ENCODE measurements at places on chromosomes 5 and 9. TPM values are rescaled to one million over a fixed set of nuclear protein-coding genes. Genes with fewer than 3 reads are reported as not detected.

GRCh38 chr9:113940077-113940476 is 64.0 kb downstream of the ZNF618 start:
- no peaks in the 10 kb centered on the region for H3K4me1 ChIP-seq
- no peaks in the 10 kb centered on the region for H3K36me3 ChIP-seq
- H3K4me3 ChIP-seq: no peak overlapping the region

GRCh38 chr9:20618361-20618802 is 3.9 kb downstream of the MLLT3 start:
- H3K27me3 ChIP-seq: no peaks in the 10 kb centered on the region
- H3K4me1 ChIP-seq: peaks cover 39% of the 10 kb centered on the region
- H3K27ac ChIP-seq: peak overlapping the region; percentile 91
- no peak overlapping the region for H3K4me3 ChIP-seq

GRCh38 chr9:37197158-37198038 is 77.0 kb downstream of the ZCCHC7 start:
- no peaks in the 10 kb centered on the region for H3K27me3 ChIP-seq
- DNase-seq: no peak
- no peak overlapping the region for H3K4me3 ChIP-seq
- peaks cover 14% of the 10 kb centered on the region for H3K4me1 ChIP-seq
- no peak overlapping the region for H3K27ac ChIP-seq
- no peaks in the 10 kb centered on the region for H3K36me3 ChIP-seq

DNA sequence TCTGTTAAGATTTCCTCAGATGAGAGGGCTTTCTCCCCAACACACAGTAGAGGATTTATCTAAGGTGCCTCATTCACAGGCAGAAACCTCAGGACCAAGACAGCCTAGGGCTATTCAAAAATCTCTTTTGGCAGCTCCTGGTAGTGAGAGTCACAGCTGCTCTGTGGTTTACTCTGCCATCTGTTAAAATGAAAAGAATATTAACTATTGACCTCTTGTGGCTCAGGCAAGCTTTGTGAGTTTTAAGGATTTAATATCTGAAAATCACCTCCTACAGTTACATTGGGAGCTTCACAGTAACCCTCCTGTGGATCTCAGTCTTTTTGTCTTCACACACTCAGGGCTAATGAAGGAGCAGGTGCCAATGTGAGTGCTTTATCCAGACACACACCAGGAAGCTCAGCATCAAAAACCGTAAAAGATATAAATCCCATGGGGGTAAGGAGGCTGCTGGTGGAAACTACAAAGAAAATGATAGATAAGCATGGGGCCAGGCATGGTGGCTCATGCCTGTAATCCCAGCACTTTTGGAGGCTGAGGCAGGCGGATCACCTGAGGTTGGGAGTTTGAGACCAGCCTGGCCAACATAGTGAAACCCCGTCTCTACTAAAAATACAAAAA is 29.7 kb downstream of the PPP1R2B start:
- no peaks in the 10 kb centered on the region for H3K36me3 ChIP-seq
- no peak overlapping the region for H3K4me3 ChIP-seq
- no peaks in the 10 kb centered on the region for H3K27me3 ChIP-seq
- no peaks in the 10 kb centered on the region for H3K4me1 ChIP-seq
- DNase-seq: no peak

DNA sequence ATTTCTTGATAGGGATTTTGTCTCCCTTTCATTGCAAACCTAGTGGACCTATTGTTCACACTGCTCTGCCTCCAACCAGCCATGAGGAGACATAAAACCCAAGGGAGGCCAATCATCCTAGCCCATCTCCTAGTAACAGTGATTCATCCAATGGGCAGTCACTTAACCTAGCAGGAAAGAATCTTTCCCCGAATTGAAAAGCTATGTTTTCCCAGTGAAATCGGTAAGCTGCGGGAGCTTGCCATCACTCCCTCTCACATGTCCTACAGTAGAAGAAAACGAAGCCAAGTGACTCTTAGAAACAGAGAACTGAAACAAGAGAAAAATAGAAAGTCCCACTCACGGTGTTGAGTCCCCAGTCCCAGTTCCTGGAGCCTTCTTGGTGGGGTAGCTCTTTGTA is 123.3 kb downstream of the SUSD1 start:
- H3K4me3 ChIP-seq: no peak overlapping the region
- no peaks in the 10 kb centered on the region for H3K36me3 ChIP-seq
- no peaks in the 10 kb centered on the region for H3K27me3 ChIP-seq
- DNase-seq: no peak
- no peak overlapping the region for H3K27ac ChIP-seq

DNA sequence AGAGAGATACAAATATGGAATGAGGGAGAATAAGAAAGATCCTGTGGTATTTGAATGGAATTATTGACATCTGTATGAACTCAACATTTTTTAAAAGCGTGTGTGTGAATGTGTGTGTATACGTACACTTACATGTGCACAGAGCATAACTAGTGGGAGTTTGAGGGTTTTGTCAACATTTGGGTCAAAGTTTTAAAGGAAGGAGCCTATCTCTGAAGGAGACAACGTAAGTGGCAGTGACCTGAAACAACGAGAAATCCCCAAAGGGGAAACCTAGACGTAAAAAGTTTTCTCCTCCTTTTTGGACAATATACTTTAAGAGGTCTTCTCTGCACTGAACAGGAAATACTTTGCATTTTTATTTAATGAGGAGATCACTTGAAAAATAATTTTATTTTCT is 40.2 kb upstream of the DTWD2 start:
- H3K36me3 ChIP-seq: no peaks in the 10 kb centered on the region
- no peaks in the 10 kb centered on the region for H3K4me1 ChIP-seq
- H3K4me3 ChIP-seq: no peak overlapping the region
- no peak for DNase-seq

GRCh38 chr9:27340961-27341511 is 44.1 kb upstream of the EQTN start:
- H3K27me3 ChIP-seq: no peaks in the 10 kb centered on the region
- DNase-seq: no peak
- H3K4me3 ChIP-seq: no peak overlapping the region

- no peak for DNase-seq
- H3K4me3 ChIP-seq: peak overlapping the region; percentile 94
- H3K36me3 ChIP-seq: no peaks in the 10 kb centered on the region
- H3K27ac ChIP-seq: peak overlapping the region; percentile 100
These were observed 1.9 kb upstream of the GPBP1 start for GRCh38 chr5:57171816-57172465.

GRCh38 chr9:98517761-98518160 is 191.0 kb downstream of the GABBR2 start:
- DNase-seq: peak; percentile 85
- no peaks in the 10 kb centered on the region for H3K4me1 ChIP-seq
- no peaks in the 10 kb centered on the region for H3K36me3 ChIP-seq
- H3K27me3 ChIP-seq: no peaks in the 10 kb centered on the region

DNA sequence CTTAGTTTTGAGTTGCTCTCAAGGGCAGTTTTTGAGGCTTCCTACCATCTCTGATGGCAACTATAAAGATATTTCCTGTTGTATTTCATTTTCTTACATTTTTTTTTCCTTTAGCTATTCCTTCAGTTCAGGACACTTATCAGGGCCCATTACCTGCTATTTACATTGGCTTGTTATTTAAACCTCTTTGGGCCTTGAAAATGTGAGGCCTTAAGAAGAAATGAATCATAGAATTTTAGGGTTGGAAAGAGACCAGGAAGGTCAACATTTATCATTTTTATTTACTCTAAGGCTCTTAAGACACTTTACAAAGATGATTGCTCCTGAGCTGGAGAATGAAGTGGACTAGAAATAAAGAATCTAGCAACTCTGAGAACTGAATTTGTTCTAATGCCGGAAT is 335.2 kb downstream of the DTWD2 start:
- H3K27ac ChIP-seq: no peak overlapping the region
- no peaks in the 10 kb centered on the region for H3K36me3 ChIP-seq
- H3K4me3 ChIP-seq: no peak overlapping the region
- H3K4me1 ChIP-seq: peaks cover 29% of the 10 kb centered on the region
- DNase-seq: no peak

- no peak overlapping the region for H3K27ac ChIP-seq
- no peak overlapping the region for H3K4me3 ChIP-seq
These were observed 179.1 kb downstream of the EPB41L4A start for GRCh38 chr5:112239996-112240395.

DNA sequence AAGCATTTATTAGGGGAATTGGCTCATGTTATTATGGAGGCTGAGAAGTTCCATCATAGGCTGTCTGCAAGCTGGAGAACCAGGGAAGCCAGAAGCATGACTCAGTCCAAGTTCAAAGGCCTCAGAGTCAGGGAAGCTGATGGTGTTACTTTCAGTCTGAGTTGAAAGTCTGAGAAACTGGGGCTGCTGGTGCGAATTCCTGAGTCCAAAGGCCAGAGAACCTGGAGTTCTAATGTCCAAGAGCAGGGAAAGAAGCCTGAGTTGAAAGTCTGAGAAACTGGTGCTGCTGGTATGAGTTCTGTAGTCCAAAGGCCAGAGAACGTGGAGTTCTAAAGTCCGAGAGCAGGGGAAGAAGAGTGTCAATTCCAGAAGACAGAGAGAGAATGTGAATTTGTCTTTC is 641.1 kb downstream of the ISL1 start:
- H3K4me1 ChIP-seq: no peaks in the 10 kb centered on the region
- no peak overlapping the region for H3K4me3 ChIP-seq
- H3K27me3 ChIP-seq: no peaks in the 10 kb centered on the region
- H3K27ac ChIP-seq: no peak overlapping the region
- DNase-seq: no peak

DNA sequence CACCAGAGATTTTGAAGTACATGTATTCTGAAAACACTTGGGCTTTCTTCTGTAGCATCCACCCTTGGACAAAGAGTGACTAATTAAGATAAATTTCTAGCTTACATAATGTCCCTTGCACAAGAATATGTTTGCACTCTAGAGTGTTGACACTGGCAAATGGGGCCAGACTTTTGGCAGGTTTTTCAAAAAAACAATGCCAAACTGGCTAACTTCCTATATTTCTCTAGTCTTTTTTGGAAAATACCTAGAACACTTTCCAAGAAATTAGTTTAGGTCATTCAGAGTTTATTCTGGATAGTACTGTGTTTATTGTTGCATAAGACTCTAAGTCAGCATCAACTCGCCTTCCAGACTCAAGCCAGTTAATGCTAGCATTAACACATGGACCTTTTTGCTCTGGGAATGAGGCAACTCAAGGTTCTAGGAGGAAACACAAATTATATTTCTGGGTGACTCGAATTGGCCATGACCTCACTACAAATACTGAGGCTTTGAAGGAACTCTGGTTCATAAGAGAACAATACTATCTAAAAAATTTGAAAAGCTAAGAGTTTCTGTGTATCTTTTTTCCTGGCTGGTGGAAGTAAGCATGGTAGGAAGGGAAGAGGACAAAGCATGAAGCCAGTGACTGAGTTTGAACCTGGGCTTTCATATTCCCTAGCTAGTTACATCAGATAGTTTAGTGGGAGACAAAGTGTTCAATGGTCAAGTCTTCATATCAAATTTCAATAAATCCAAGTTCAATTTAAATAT is 101.6 kb downstream of the NREP start:
- no peaks in the 10 kb centered on the region for H3K4me1 ChIP-seq
- H3K36me3 ChIP-seq: no peaks in the 10 kb centered on the region
- peak overlapping the region; percentile 27 for H3K27ac ChIP-seq
- no peak overlapping the region for H3K4me3 ChIP-seq
- peak; percentile 64 for DNase-seq
- no peaks in the 10 kb centered on the region for H3K27me3 ChIP-seq

DNA sequence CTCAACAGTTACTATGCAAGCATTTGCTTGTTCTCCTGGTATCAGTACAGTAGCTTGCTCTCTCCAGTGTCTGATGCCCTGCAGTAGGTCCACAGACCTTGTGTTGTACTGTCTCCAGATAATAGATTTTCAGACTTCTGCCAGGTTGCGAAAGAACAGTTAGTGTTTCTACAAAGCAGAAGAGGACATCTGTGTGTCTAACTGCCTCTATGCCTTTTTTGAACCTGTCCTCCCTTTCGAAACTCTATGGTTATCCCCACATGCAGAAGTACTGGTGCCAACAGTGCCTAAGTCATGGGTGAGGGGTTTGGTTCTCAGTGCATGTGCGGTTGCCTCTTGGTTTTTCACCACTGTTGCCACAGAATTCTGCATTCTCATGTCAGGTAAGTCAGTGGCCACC is 45.9 kb downstream of the KCNN2 start:
- H3K4me1 ChIP-seq: no peaks in the 10 kb centered on the region
- H3K27ac ChIP-seq: no peak overlapping the region
- no peaks in the 10 kb centered on the region for H3K36me3 ChIP-seq

- H3K4me3 ChIP-seq: no peak overlapping the region
These were observed 17.4 kb downstream of the FAM78A start for GRCh38 chr9:131258698-131259431.

The PCDHGB6 gene
- total RNA-seq: 8.1 TPM

The PDGFRB gene
- 183 TPM for total RNA-seq

The BHMT gene
- total RNA-seq: 4.8 TPM

The SHB gene
- 21.1 TPM for total RNA-seq

The TAF11L10 gene
- total RNA-seq: not detected

The PRR7 gene
- total RNA-seq: 0.42 TPM

The IZUMO3 gene
- total RNA-seq: not detected

The LTC4S gene
- 12.4 TPM for total RNA-seq
